ENCODE measurements at places on chromosomes 5 and 9. TPM values are rescaled to one million over a fixed set of nuclear protein-coding genes. Genes with fewer than 3 reads are reported as not detected.

GRCh38 chr5:102853680-102854079 lies 98.6 kb downstream of the PAM start:
- H3K4me3 ChIP-seq = no peak overlapping the region
- no peaks in the 10 kb centered on the region for H3K4me1 ChIP-seq

GRCh38 chr5:176578391-176578808 lies 29.3 kb downstream of the CDHR2 start:
- H3K4me3 ChIP-seq = no peak overlapping the region
- peaks cover 8% of the 10 kb centered on the region for H3K27me3 ChIP-seq
- H3K27ac ChIP-seq = no peak overlapping the region
- H3K4me1 ChIP-seq = no peaks in the 10 kb centered on the region
- DNase-seq = peak; percentile 79
- H3K36me3 ChIP-seq = no peaks in the 10 kb centered on the region

GRCh38 chr5:172044631-172045314 lies 38.3 kb upstream of the FBXW11 start:
- no peak overlapping the region for H3K4me3 ChIP-seq
- no peak overlapping the region for H3K27ac ChIP-seq
- no peaks in the 10 kb centered on the region for H3K4me1 ChIP-seq
- H3K27me3 ChIP-seq = no peaks in the 10 kb centered on the region
- peak; percentile 19 for DNase-seq

DNA sequence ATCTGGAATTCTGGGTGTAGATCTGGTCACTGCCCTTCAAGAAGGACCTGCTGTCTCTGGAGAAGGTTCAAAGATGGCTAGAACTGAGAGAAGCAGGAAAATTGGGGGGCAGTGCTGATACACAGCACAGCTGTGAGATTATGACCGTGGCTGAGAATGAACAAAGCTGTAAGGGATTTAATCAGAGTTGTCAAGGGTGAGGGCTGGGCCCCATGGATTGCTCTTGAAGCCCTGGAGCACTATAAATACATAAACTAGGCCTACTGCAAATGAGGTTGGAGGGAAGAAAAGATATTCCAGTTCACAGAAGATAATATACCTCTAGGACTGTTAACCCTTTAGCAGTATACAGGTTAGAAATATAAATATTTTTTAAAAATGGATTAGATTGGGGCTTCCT lies 86.3 kb upstream of the KLF9 start:
- no peak overlapping the region for H3K4me3 ChIP-seq
- H3K27me3 ChIP-seq = no peaks in the 10 kb centered on the region
- DNase-seq = no peak
- H3K4me1 ChIP-seq = no peaks in the 10 kb centered on the region
- H3K36me3 ChIP-seq = no peaks in the 10 kb centered on the region

DNA sequence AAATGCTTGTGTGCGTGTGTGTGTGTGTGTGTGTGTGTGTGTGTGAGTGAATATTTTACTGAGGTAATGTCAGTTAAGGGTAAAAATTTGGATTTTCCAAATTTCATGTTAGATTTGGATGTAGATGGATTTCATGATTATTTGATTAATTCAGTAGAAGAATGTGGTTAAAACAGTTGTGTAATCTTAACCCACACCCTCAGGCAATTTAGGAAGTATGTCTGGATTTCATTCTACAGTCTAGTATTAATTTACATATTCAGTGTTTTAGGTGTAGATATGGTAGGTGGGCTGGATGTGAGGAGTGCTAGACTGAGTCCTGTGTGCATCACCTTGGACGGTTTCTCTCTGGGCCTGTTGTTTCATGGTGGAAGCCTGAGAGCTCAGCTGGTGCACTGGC lies 99.1 kb upstream of the CKMT2 start:
- DNase-seq = no peak
- H3K4me1 ChIP-seq = no peaks in the 10 kb centered on the region
- H3K4me3 ChIP-seq = no peak overlapping the region

- H3K4me1 ChIP-seq = no peaks in the 10 kb centered on the region
- H3K27me3 ChIP-seq = no peaks in the 10 kb centered on the region
- no peak overlapping the region for H3K27ac ChIP-seq
- H3K4me3 ChIP-seq = no peak overlapping the region
- no peak for DNase-seq
These were observed 135.4 kb upstream of the GNA14 start for GRCh38 chr9:77783518-77783917.

GRCh38 chr5:171342362-171343111 lies 33.5 kb downstream of the TLX3 start:
- no peaks in the 10 kb centered on the region for H3K4me1 ChIP-seq
- H3K27ac ChIP-seq = no peak overlapping the region
- no peaks in the 10 kb centered on the region for H3K36me3 ChIP-seq
- peaks cover 33% of the 10 kb centered on the region for H3K27me3 ChIP-seq
- H3K4me3 ChIP-seq = no peak overlapping the region

- no peak overlapping the region for H3K27ac ChIP-seq
- no peaks in the 10 kb centered on the region for H3K27me3 ChIP-seq
- H3K4me3 ChIP-seq = no peak overlapping the region
- no peaks in the 10 kb centered on the region for H3K4me1 ChIP-seq
These were observed 125.9 kb downstream of the EHMT1 start for GRCh38 chr9:137744632-137745183.

GRCh38 chr5:115033861-115034260 lies 135.8 kb downstream of the TRIM36 start:
- no peaks in the 10 kb centered on the region for H3K36me3 ChIP-seq
- H3K27ac ChIP-seq = no peak overlapping the region
- DNase-seq = peak; percentile 30
- H3K27me3 ChIP-seq = no peaks in the 10 kb centered on the region
- no peaks in the 10 kb centered on the region for H3K4me1 ChIP-seq

- peaks cover 12% of the 10 kb centered on the region for H3K4me1 ChIP-seq
- DNase-seq = no peak
- H3K27me3 ChIP-seq = no peaks in the 10 kb centered on the region
- no peak overlapping the region for H3K4me3 ChIP-seq
- no peaks in the 10 kb centered on the region for H3K36me3 ChIP-seq
These were observed 60.7 kb upstream of the SYNPO start for GRCh38 chr5:150579462-150580400.

DNA sequence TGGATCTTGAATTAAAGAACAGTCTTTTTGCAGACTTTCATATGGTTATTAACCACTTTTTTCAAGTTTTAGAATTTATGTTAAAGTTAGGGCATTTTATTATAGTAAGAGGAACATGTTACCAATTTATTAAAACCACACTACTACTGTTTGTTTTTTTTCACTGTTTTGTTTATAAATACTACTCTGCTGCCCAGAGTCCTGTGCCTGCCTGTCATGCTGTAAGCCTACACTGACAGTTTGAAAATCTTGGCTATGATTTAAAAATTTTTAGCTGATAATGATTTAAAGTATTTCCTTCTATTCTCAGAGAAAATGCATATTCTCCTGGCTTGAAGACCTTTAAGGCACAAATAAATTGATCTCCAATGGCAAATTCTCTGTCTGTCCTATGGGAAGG lies 128.7 kb downstream of the RPS23 start:
- no peak overlapping the region for H3K27ac ChIP-seq
- no peak overlapping the region for H3K4me3 ChIP-seq
- no peaks in the 10 kb centered on the region for H3K36me3 ChIP-seq
- H3K4me1 ChIP-seq = no peaks in the 10 kb centered on the region
- DNase-seq = no peak
- no peaks in the 10 kb centered on the region for H3K27me3 ChIP-seq

- no peaks in the 10 kb centered on the region for H3K36me3 ChIP-seq
- DNase-seq = no peak
- no peak overlapping the region for H3K27ac ChIP-seq
- H3K4me3 ChIP-seq = no peak overlapping the region
These were observed 32.9 kb upstream of the GPR151 start for GRCh38 chr5:146548781-146549449.

- H3K27me3 ChIP-seq = no peaks in the 10 kb centered on the region
- H3K27ac ChIP-seq = peak overlapping the region; percentile 1
- H3K36me3 ChIP-seq = no peaks in the 10 kb centered on the region
- DNase-seq = peak; percentile 51
These were observed 60.3 kb downstream of the STX17 start for GRCh38 chr9:99966716-99967115.

DNA sequence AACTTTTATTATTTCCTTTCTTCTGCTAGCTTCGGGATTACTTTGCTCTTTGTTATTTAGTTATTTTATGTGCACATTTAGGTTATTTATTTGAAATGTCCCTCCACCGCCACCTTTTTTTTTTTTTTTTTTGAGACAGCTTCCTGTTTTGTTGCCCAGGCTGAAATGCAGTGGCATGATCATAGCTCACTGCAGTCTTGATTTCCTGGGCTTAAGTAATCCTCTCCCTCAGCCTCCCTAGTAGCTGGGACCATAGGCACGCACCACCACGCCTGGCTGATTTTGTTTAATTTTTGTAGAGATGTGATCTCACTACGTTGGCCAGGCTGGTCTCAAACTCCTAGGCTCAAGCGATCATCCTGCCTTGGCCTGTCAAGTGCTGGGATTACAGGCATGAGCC lies 38.5 kb downstream of the RIC1 start:
- H3K27me3 ChIP-seq = no peaks in the 10 kb centered on the region
- peaks cover 9% of the 10 kb centered on the region for H3K4me1 ChIP-seq
- H3K27ac ChIP-seq = no peak overlapping the region
- H3K4me3 ChIP-seq = no peak overlapping the region
- no peak for DNase-seq

- no peaks in the 10 kb centered on the region for H3K27me3 ChIP-seq
- H3K4me1 ChIP-seq = no peaks in the 10 kb centered on the region
- no peak overlapping the region for H3K27ac ChIP-seq
- no peaks in the 10 kb centered on the region for H3K36me3 ChIP-seq
- no peak overlapping the region for H3K4me3 ChIP-seq
- no peak for DNase-seq
These were observed 412.1 kb downstream of the CYLC2 start for GRCh38 chr9:103407260-103407659.

- H3K27ac ChIP-seq = no peak overlapping the region
- H3K4me3 ChIP-seq = no peak overlapping the region
- no peaks in the 10 kb centered on the region for H3K36me3 ChIP-seq
- H3K4me1 ChIP-seq = no peaks in the 10 kb centered on the region
- no peaks in the 10 kb centered on the region for H3K27me3 ChIP-seq
These were observed 285.8 kb upstream of the PCSK5 start for GRCh38 chr9:75604661-75605060.

- no peaks in the 10 kb centered on the region for H3K36me3 ChIP-seq
- H3K4me3 ChIP-seq = no peak overlapping the region
- H3K4me1 ChIP-seq = peaks cover 24% of the 10 kb centered on the region
- H3K27me3 ChIP-seq = no peaks in the 10 kb centered on the region
- DNase-seq = no peak
These were observed 304.1 kb downstream of the CWC27 start for GRCh38 chr5:65072850-65073249.

DNA sequence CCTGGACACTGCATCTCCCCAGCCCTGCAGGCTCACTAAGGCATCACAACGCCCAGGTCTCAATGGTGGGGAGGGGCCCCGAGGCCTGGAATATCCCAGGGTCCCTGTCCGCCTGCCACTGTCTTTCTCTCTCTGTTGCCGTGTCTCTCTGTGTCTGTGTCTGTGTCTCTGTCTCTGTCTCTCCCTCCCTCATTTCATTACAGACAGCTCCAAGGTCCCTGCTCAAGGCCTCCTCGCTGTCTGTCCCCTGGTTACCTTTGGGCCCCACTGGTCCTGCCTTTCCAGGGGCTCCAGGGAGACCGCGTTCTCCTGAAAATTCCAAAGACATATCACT lies 3.2 kb downstream of the FCN1 start:
- H3K27me3 ChIP-seq = no peaks in the 10 kb centered on the region
- H3K4me3 ChIP-seq = no peak overlapping the region
- H3K36me3 ChIP-seq = no peaks in the 10 kb centered on the region
- DNase-seq = no peak
- H3K27ac ChIP-seq = no peak overlapping the region

DNA sequence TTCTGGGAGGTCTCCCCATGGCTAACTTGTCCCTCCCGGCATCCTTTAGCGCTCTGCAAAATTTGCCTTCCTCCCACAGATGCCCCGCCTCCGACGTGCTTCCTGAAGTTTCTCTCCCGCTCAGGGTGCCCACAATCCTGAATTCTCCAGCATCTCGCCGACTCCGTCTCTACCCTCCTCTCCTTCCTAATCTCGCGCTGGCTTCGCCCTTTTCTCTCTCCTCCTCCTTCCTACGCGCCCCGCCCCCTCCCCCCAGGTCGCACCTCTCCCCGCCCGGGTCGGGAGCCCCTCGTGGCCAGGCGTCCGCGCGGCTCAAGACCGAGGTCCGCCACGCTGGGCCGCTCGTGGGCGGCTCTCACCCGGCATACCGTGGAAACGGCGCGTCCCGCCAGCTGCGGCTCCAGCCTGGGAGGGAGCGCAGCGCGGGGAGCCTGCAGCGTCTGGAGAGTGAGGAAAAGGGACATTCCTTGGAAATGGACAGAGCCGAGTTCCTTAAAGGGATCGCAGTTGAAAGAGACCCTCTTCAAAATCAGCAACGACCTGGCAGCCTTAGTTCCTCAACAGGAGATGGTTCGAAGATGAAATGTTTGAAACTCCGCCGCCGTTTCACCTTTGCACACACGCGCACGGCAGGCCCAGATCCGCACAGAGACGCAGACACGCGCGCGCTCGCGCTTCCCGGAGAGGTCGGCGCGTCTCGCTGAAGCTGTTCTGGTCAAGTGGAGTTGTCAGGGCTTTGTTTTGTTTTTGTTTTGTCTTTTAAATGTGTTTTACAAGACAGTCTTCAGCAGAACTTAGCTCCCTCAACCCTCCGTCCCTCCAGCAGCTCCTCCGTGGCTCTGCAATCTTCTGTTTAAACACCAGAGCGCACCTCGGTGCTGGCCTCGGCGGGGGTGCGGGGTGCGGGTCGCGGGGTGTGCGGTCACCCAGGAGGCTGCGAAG lies 5.0 kb upstream of the IRX2 start:
- peak overlapping the region; percentile 68 for H3K4me3 ChIP-seq
- peaks cover 24% of the 10 kb centered on the region for H3K4me1 ChIP-seq
- no peaks in the 10 kb centered on the region for H3K36me3 ChIP-seq
- peaks cover 67% of the 10 kb centered on the region for H3K27me3 ChIP-seq
- no peak overlapping the region for H3K27ac ChIP-seq

DNA sequence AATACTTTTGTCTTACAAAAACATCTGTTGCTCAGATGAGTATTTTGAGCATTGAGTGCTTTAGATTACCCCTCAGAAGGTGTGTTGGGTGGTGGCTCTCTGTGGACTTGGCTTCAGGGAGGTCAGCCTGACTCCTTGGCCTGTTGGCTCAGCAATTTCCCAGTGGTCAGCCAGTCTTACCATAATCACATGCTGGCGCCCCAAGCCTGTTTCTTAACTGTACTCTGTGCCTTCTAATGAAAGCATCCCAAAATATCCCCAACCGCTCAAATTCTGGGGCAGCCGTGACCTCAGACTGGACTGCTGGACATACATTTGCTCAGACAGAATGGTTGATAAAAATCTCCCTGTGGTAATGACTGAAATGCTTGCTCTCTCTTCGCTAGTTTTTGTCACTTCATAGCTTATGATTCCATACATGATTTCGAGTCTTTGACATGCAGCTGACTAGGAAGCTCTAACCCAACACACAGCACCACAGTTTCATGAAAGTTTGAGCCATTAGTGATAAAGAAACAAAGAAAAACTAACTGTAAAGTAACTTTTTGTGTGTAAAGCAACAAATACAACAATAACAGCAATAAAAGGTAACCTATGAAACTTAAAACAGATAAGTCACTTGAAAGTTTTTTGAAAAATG lies 562.2 kb upstream of the MEF2C start:
- no peaks in the 10 kb centered on the region for H3K27me3 ChIP-seq
- no peak overlapping the region for H3K4me3 ChIP-seq
- no peak overlapping the region for H3K27ac ChIP-seq
- no peaks in the 10 kb centered on the region for H3K36me3 ChIP-seq
- peaks cover 16% of the 10 kb centered on the region for H3K4me1 ChIP-seq

The TAF1L gene
- not detected for total RNA-seq

The GGTA1 gene
- not detected for total RNA-seq

The ADRA1B gene
- total RNA-seq = 0.59 TPM

The MACIR gene
- total RNA-seq = 22.5 TPM

The CCDC152 gene
- total RNA-seq = 11.8 TPM

The KCNV2 gene
- total RNA-seq = not detected

The RNF180 gene
- 7.0 TPM for total RNA-seq

The PCDHGB2 gene
- 2.1 TPM for total RNA-seq

The SIT1 gene
- total RNA-seq = 0.56 TPM

The IFNK gene
- not detected for total RNA-seq

The BNIP1 gene
- total RNA-seq = 10.6 TPM

The STK32A gene
- total RNA-seq = 16.7 TPM

All from neural progenitor cell (in vitro differentiated cells).